ENCODE measurements at places on chromosomes 6 and 20. TPM values are rescaled to one million over a fixed set of nuclear protein-coding genes. Genes with fewer than 3 reads are reported as not detected.

DNA sequence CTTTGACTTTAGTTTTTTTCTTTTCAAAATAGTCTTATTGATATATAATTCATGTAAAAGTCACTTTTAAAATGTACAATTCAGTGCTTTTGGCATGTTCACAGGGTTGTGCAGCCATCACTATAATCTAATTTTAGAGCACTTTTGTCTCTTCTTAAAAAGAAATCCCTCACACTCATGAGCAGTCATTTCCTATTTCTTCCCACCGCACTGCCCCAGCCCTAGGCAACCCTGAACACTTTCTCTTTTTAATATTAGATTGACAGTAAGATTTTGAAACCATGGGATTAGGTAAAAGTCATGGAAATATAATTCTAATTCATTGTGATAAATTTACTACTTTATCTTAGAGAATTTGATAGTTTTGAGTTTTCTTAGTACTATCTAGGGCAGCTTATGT lies 309.4 kb downstream of the UTRN start:
- no peak for DNase-seq

- no peak for DNase-seq
These were observed 12.8 kb downstream of the CLDN20 start for GRCh38 chr6:155276638-155277037.

GRCh38 chr6:157927011-157927410 lies 54.7 kb upstream of the SYNJ2 start:
- no peak for DNase-seq

GRCh38 chr6:170505306-170505705 lies 47.8 kb downstream of the PSMB1 start:
- DNase-seq = no peak

DNA sequence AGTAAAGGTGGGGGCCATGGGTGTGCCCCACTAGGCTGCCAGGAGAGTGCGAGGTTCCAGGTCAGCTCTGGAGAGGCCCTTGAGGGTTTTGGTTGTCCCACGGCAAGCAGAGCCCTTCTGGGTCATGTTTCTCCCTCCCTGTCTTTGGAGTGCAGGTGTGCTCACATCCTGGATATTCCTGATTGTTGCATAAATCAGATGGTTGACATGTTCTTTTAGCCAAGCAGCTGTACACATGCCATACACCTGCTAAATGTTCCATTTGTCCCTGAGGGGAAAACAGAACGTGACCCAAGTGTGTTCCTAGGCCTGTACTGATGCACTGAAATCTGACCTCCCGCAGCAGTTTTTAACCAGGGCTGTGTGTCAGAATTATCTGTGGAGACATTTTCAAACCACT lies 77.5 kb upstream of the BEND3 start:
- no peak for DNase-seq

Gene TNFRSF21
- total RNA-seq = 24.2 TPM

DNA sequence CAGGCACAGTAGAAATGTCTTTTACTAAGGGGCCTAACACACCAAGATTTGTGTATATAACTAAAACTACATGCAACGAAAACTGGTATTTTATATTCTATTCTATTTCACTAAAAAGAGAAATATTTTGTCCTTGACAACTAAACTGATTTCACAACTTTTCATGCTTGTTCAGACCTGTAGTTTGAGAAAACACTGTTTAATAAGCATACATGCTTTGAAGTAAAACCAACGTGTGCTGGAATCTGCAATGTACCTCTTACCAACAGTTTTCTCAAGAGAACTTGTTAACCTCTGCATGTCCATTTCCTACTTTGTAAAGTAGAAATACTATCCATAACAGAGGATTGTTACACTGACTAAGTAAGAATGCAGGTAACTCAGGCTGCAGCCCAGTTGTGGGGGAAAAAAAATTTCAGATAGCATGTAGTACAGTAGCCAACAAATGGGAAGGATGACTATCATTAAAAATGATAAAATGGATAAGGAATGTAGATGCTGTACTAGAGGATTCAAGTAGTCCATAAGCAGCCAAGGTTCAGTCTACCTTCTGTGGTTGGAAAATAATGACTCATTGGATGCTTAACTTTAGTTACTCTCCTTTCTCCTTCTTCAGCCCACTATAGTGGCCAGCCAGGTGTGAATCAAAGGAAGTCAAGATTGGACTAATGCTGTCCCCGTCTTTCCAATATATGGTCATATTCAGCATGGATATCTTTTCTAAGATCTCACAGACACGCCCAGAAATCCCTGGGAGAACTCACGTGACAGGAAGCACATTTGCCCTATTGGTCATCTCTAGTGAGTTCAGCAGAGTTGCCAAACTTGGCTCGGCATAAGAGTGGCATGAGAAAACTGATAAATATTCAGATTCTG lies 65.2 kb downstream of the HFE start:
- no peak for DNase-seq

DNA sequence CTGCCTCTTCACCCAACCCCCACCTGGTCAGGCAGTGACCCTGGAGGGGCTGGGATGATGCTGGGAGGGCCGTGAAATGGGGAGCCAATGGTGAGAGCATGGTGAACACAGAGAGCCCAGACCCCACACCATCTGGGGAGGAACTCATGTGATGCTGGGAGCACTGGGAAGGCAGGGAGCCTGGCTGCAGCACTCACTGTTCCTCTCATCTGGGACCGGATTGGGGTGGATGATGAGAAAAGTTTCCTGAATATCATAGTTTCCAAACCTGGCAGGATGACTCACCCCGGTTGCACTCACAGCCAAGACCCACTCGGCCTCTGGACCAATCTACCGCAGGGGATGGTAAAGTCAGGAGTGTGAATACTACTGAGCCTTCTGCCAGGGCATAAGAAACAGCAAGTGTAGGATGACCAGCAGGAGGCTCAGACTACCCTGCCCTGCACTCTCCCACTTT lies 21.8 kb downstream of the ULBP1 start:
- DNase-seq = no peak

- no peak for DNase-seq
These were observed 45.2 kb upstream of the NT5E start for GRCh38 chr6:85404564-85405174.

GRCh38 chr20:34016736-34017135 lies 23.0 kb downstream of the RALY start:
- no peak for DNase-seq

DNA sequence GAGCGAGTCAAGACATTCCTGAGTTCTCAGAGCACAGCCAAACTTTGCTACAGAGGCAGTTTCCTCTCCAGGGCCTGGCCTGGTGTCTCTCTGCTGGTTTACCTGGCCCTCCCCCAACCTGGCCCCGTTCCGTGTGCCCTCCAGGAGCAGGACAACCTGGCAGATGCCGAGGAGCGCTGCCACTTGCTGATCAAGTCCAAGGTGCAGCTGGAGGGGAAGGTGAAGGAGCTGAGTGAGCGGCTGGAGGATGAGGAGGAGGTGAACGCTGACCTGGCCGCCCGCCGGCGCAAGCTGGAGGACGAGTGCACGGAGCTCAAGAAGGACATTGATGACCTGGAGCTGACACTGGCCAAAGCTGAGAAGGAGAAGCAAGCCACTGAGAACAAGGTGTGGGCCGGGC lies 39.5 kb downstream of the MYH7B start:
- DNase-seq = no peak

Gene LGSN
- not detected for total RNA-seq

Gene SLC52A3
- total RNA-seq = 0.25 TPM

Gene CEP162
- 14.9 TPM for total RNA-seq

GRCh38 chr6:115001731-115002350 lies 659.0 kb upstream of the HS3ST5 start:
- no peak for DNase-seq

DNA sequence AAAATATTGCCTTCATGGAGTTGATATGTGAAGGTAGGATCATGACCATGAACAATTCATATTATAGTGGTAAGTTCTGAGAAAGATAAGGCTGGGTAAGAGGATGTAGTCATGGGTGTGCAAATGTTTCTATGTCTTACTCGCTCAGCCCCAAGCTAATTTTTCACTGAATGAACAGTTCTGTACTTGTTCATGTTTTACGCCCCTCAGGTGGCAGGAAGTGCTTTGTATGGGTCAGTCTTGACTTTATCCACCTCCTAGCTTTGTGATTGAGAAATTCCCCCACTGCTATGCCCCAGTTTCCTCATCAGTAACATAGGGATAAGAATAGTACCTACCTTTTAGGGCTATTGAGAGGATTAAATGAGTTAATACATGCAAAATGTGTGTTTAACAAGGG lies 148.2 kb upstream of the KCNG1 start:
- DNase-seq = no peak

Gene LZTS3
- 14.2 TPM for total RNA-seq

DNA sequence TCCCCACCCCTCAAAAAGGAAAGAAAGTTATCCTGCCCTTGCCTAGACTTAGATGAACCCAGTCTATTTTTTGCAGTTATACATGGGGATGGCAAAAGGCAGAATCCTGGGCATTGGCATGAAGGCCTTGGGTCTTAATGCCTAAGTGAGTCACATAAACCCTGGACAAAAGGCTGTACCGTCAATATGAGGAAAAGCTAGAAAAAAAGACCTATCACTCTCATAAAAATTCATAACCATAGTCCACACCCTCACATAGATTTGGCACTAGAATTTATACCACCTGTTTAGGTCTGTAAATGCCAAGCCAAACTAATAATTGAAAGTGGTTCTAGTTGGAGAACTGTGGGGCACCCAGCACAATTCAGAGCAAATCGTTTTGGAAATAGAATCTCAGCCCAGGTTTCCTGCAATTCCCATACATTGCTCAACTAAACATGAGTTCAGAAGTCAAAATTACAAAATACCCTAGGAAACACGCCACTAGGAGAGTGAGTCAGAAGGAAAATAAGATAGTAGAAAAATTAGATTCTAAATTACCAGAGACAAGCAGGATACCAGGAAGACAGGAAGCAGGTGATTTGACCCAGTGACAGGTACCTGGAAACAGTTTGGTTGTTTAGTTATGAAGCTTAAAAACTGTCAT lies 70.4 kb upstream of the FUCA2 start:
- no peak for DNase-seq

DNA sequence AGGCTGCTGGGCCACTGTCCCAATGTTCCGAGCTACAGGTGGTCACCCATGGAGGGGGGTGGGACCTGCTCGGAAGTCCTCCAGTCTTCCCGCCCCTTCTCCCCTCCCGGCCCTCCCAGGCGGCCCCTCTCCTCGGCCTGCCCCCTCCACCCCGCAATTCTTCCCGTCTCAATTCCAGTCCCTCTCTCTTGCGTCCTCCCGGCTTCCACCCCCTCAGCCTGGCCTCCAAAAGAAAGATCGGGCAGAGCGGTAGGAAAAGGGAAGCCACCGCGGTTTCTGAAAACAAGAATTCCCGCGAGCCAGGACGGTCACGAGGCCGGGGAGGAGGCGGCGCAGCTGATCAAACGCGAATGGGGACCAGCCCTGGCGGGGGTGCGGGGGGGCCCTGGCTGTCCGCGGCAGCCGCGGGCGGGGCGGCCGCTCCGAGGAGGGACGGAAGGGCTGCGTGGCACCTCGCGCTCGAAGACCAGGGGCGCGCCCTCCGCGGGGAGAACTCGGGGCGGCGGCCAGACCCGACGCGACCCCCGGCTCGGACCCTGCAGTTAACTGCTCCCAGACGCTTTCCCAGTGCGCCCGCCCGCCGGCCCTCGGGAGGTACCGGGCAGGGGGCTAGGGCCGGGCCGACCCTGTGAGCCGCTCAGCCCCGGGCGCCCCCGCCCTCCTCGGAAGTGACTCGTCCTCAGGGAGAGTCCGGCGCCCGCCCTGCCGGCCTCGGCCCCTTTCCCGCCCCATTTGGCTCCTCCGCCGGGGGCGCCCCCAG lies 1.0 kb downstream of the PXDC1 start:
- no peak for DNase-seq

Gene GABRR1
- total RNA-seq = not detected

- DNase-seq = no peak
These were observed 243.6 kb downstream of the KHDRBS2 start for GRCh38 chr6:62042429-62042828.

Gene MYLK2
- 0.27 TPM for total RNA-seq

GRCh38 chr20:56517641-56518040 lies 6.9 kb upstream of the FAM209A start:
- no peak for DNase-seq

Gene ACSS1
- total RNA-seq = 4.0 TPM

Gene LYRM4
- 35.5 TPM for total RNA-seq

DNA sequence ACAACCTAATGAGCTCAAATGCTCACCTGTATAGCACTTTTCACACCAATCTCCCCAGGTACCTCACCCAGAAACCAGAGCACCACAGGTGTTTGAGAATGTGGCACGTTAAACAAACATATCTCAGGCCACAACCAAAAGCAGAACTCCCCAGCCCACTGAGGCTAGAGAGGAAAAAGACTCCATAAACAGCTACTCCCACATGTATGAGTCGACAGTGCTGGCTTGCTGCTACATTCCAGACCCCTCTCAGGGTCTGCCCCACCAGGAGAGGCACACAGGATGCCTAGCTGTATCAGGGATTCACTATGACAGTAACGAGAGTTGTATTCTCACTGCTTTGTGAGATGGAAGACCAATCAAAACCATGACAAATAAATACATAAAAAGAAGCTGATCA lies 242.6 kb upstream of the ARID1B start:
- no peak for DNase-seq

Gene RNF182
- total RNA-seq = 4.2 TPM

Gene SOBP
- 7.6 TPM for total RNA-seq

DNA sequence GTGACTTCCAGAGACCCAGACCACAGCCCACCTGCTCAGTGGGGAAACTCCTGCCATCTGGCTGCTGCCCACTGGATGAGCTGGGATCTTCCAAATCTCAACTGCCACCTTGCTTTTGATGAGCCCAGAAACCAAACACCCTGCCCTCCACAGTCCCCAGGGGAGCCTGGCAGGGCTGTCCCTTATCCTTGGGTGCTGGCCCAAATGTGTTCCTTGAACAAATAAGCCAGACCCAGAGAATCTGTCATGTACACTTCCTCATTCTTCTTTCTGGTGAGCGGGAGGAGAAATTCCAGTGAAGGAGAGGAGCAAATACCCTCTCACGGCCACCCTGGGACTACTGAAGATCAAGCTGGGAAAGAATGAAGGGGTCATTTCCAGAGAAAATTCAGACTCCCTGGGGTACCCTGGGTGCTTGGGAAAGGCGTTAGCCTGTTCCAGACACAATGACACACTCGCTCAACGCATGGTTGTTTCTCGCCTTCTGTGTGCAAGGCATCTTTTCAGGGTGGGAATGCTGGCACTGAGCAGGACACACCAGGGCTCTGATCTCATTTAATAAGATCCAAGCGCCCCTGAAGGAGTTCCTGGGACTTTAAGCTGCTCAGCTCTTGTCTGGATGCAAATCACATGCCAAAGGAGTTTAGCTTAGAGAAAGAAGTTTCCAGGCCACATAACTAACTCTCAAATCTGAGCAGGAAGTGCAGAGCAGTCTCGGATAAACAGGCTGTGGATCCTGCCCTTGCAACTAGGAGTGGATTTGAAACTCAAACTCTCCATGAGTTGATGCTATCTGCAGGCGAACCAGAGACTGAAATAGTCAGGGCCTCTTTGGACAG lies 38.5 kb downstream of the PXDC1 start:
- DNase-seq = no peak

Gene CSE1L
- total RNA-seq = 78.7 TPM
